ENCODE measurements at places on chromosomes 12 and 14.

DNA sequence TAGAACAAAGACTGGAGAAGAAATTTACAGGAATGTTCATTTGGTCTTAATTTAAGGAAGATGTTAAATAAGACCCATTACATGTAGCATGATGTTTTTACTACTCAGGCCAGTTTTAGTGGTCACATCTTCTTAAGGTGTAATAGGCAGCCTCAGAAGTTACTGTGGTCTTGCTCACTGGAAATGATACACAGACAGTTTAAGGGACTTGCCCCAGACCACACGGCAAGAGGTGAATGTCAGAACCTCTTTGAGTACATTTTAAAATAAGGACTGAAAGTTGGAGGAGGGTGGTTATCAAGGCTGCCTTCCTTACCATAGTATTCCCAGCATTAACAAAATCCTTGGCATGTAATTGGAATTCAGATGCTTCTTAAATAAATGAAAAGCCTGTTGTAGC, 37.9 kb downstream of the LRRK2 start:
- no peak for DNase-seq

GRCh38 chr12:111312708-111313107, 56.2 kb downstream of the PHETA1 start:
- no peak for DNase-seq

- no peak for DNase-seq
Observed at GRCh38 chr12:8947737-8948136, 1.7 kb downstream of the M6PR start.

- no peak for DNase-seq
Observed at GRCh38 chr12:117408161-117408791, 46.9 kb upstream of the NOS1 start.

- peak; percentile 65 for DNase-seq
Observed at GRCh38 chr12:3041558-3042164, 35.5 kb upstream of the TSPAN9 start.

DNA sequence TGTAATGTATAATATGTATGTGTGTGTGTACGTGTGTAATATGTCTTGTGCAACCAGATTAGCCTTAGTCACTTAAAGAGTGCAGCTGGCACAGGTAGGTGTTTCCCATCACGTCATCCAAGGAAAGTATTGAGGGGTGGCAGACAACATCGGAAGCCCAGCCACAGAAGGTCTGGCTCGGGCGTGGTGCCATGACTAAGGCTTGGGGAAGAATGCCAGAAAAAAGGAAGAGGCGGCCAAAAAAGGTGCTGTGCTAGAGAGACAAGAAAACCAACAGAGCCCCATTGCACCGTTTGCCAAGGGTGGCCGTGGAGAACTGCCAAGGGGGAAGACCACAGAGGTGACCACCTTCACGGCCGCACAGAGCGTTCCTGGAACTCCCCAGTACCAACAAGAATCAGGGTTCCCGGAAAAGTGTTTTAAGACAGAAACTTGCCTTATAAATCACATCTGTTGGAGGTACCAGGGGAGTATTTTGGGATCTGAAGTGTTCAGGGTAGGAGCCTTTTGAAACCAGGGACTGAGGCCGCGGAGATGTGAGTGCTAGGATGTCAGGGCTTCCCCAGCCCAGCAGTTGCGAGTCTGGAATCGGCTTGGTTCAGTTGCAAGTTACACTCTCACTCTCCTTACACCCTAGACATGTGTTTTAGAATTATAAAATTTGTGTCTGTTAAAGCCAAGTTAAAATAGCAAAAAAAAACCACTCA, 131.2 kb upstream of the DYRK2 start:
- DNase-seq: no peak

- no peak for DNase-seq
Observed at GRCh38 chr12:24770821-24771220, 178.1 kb downstream of the BCAT1 start.

- no peak for DNase-seq
Observed at GRCh38 chr14:72849222-72849621, 44.7 kb downstream of the DPF3 start.

GRCh38 chr12:129394177-129394825, 509.5 kb downstream of the TMEM132D start:
- DNase-seq: no peak

DNA sequence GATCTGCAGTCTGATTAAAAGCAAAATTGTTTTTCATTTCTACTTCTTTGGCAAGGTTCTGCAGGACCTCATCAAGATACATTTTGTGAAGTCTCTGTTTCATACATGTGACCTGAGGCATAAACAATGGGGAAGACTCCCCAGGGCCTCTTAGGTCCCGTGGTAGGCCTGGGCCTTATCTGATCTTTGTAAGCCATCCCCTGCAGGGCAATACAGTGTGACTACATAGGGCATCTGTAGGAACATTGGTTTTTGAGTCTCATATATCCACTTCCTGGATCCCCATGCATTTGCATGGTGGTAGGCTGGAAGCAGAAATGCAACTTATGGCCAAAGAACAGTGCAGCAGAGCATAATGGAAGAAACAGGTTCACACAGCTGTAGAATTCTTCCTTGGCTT, 6.0 kb downstream of the FAR2 start:
- no peak for DNase-seq

GRCh38 chr14:76152333-76152681, 585 bp downstream of the GPATCH2L start:
- peak; percentile 77 for DNase-seq

DNA sequence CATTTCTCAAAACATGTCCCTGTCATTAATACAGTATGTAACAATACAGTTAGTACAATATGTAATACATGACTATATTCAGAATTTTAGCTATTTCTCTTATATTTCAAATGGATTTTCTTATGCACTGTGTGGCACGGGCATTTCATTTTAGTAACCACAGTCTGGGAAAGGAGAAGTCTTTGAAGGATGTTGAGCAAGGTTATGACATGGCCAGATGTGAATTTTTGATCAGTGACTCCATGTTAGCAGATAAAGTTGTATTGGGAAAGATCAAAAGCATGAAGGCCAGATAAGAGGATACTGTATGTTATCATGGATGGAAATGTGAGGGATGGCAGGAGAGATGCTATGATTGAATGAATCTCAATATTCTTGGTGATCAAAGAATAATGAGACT, 285.2 kb downstream of the NAV3 start:
- DNase-seq: no peak

DNA sequence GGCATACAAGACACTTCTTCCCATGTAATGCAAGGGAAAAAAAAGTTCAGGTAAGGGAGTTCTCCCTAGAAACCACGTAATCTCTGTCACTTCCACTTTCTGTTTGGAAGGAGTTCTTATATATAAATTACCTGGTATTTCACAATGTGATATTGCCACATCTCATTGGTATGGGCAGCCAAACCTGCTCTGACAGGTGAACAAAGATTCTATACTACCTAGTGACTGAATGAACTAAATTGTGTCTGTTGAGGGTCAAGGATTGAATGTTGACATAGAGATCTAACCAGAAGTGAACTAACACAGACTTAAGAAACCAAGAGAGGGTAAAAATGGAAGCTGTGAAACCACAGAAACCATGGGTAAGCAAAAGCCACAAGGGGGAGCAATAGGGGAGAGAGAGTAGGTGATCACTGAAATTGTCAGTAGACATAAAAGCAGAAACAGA, 161.3 kb downstream of the RPL10L start:
- DNase-seq: no peak

GRCh38 chr12:116280595-116281290, 3.2 kb upstream of the MED13L start:
- DNase-seq: no peak

- no peak for DNase-seq
Observed at GRCh38 chr12:53102883-53103807, at the start of gene SOAT2. TSS of gene SOAT2 (plus strand) at chr12:53103486. CDS start at chr12:53103578, 92 bp downstream.

GRCh38 chr12:91172096-91172495, 10.5 kb downstream of the DCN start:
- DNase-seq: no peak

GRCh38 chr12:105538880-105539279, 208.4 kb downstream of the C12orf75 start:
- DNase-seq: no peak

DNA sequence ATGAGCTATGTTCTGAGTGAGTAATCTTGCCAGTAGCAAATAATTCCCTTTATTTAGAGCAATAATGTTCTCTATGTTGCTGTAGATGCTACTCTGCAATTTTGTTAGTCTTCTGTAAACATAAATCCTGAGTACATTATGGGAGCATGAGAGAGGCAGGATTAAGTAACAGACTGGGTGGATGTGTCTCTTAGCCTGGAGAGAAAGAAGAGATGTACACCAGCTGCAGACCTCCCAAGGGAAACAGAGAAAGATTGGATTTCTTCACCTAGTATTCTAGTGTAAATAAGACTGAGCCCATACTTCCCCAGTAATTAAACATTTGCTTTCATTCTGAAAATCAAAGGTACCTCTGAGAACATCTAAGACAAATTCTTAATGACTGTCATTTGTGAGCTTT, 564.0 kb downstream of the TRHDE start:
- DNase-seq: no peak

DNA sequence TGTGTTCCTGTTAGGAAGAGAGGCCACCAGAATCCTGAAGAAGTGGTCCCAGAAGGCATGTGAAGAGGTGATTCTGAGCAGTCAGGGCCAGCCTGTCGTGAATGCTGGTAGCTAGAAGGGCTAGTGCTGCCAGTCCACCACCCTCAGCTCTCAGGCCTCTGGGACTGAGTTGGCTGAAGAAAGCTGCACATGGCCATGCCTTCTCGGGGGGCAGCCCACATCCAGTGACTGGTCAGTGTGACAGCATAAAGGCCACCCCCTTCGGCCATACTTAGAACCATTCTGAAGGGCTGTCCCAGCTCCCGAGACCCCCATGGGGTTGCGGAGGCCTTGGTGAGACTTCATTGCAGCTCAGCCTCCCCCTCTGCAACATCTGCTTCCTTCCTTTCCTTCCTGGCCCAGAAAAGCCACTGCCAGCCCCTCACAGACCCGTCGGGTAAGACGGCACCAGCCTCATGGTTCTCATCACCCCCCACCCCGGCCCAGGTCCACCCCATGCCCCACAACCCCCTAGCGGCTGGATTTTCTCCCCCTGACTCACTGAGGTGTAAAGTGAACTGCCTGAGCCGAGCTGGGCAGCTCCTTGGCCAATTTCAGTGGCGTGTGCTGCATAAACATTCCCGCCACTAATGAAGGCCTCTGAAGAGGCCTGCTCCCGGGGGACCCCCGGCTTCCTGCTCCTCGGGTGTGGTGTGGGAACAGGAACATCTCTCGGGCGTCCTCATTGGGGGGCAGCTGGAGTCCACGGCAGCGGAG, 49.5 kb upstream of the DIO3 start:
- DNase-seq: no peak

DNA sequence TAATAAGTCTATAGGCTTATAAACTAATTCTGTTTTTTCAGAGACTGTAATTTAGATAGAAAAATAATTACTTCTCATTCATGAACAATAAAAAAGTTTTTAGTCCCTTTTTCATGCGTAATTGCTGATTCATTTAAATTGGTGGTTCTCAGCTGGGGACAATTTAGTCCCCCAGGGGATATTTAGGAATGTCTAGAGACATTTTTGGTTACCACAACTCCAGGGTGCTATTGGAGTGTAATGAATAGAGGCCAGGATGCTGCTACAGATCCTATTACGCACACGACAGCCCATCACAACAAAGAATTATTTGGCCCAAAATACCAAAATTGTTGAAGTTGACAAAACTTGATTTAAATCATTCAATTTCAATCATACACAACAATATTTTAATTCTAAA, 22.8 kb upstream of the VCPKMT start:
- peak; percentile 20 for DNase-seq

GRCh38 chr12:30822385-30823155, 67.8 kb upstream of the CAPRIN2 start:
- DNase-seq: peak; percentile 42

DNA sequence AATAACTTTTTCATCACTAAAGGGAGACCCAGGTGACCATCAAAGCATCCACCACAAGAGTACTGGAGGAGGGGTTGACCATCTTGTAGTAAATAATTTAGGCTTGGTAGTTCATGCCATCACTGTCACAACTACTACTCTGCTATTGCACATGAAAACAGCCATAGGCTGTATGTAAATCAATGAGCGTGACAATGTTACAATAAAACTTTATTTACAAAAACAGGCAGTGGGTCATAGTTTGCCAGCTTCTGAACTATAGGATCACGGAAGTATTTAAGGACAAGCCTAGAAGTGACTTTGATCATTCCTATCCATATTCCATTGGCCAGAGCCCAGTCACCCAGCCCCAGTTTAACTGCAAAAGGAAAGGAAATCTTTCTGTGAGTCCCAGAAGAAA, 153.4 kb downstream of the NUAK1 start:
- DNase-seq: no peak

- no peak for DNase-seq
Observed at GRCh38 chr12:75196865-75197264, 12.8 kb downstream of the KCNC2 start.

DNA sequence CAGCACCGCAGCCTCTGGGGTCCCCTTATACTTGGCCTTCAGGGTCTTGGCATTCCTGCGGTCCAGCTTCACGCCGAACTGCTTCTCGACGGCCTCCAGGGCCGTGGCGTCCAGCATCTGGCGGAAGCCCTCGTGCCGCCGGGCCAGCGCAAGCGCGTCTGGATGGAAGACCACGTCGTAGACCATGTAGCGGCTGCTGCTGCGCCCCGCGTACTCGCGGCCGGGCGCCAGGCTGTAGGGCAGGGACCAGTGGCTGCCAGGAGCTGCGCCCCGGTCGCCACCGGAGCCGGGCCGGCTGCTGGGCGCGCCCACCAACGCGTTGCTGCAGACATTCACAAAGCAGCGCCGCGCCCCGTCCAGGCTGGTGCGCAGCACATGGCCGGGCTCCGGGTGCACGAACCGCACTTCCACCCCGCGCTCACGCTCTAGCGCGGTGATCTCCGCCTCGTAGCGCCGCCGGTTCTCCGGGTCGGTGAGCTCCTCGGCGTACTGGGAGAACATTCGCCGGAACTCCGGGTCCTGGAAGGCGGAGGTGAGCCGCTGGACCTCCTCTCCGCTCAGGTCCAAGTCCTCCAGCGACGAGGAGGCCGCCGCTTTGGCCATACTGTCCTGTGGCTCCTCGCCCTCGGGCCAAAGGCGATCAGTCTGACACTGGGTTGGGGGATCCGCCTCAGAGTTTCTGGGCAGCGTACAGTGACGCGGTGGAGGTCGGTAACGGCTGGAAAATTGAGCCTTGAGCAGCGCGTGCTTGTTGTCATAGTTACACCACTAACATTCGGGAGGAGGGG, at the start of gene DNAAF2:
DNAAF2 (minus strand) TSS at position 698 of the 788 bp plus-strand sequence; CDS start at position 603, 95 bp downstream.
- peak; percentile 82 for DNase-seq

GRCh38 chr12:94171595-94171930, 23.2 kb downstream of the PLXNC1 start:
- no peak for DNase-seq

DNA sequence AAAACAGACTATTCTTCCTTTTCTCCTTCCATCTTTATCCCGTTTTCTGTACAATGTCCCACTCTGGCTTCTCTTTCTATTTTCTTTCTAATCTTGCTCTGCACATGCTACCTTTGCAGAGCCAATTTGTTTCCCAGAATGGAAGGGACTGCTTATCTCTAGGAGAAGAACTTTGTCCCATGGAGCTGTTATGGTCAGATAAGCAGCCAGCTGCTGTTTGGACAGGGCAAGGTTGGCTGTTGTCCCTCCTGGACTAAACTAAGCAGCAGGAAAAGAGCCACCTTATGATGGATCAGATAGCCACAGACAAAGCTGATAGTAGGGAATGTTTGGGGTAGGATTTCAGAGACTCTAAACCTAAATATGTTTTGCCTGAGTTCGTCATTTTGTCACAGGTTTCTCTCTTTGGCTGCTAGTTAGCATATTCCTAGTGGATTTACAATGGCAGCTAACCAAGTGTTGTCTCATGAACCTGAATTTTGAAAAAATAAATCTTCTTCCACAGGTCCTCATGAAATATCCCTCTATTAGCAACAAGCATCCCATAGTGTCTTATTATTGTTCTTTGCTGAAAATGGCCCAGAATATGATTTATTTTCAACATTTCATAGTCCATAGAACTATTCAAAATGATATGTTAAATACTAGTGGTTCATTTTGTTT, 262.8 kb downstream of the SLC16A7 start:
- no peak for DNase-seq

All from HAP-1 (cell line).